ENCODE measurements at places on chromosomes 6 and 20.

DNA sequence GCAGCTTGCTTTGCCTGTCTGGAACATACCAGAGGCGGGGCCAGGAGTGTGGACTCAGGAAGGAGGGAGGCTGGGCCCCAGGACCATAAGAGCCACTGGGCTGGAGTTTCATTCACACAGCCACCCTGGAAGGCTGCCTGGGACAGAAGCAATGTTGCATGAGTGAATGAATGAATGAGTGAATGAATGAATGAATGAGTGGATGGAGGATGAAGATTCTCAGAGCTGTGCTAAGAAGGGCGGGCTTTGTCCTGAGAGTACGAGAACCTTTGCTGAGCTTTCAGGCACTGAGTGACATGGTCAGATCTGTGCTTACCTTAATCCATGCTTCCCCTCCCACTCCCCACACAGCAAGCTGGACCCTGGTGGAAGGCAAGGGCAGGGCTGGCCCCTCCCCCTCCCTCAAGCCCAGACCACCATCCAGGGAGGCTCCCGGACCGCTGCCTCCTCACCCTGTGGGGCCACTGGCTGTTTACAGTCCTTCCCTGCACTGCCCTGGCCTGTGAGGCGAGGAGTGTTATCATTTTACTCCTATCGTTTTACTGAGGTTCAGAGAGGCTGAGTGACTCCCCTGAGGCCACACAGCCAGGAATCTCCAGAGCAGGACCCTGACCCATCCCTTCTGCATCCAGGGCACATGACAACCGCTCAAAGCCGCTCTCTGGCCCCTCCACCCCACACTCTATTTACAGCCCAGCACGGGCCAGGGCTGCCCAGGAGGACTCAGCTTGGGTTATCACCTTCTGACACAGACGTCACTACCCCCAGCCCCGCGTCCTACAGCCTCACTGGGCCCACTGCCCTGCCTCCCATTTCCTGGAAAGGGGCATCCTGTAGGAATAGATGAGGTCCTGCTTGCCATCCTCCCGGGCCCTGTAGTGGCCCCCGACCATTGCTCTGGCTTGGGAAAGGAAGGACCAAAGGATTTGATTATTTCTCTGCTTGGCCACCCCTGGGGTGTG, 269.7 kb downstream of the TAF4 start:
- DNase-seq, result no peak

DNA sequence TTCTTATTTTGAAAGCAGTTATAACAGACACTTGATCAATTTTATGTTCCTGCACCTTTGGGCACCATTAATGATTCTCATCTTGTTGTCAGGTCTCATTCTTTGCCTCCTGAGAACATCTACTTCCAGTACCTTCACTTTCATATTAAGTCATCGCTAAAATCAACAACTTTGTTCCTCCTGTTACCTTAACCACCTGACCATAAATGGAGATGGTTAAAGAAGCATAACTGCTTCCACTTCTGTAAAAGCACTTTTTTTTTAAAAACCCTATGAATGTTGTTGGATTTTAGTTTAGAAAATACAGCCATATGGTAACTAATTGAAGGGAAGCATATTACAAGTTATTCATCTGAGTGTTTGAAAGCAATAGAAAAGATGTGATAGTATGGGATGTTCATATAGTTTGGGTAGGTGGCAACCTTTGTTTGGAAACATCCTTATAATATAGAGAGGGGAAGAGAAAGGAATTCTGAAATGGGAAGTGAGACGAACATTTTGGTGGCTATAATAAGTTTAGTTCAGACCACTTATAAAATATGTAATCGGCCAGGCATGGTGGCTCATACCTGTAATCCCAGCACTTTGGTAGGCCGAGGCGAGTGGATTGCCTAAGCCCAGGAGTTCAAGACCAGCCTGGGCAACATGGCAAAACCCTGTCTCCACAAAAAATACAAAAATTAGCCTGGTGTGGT, 53.9 kb downstream of the AFG1L start:
- DNase-seq, result no peak

GRCh38 chr20:39142407-39143096, 180.4 kb downstream of the DHX35 start:
- no peak for DNase-seq

DNA sequence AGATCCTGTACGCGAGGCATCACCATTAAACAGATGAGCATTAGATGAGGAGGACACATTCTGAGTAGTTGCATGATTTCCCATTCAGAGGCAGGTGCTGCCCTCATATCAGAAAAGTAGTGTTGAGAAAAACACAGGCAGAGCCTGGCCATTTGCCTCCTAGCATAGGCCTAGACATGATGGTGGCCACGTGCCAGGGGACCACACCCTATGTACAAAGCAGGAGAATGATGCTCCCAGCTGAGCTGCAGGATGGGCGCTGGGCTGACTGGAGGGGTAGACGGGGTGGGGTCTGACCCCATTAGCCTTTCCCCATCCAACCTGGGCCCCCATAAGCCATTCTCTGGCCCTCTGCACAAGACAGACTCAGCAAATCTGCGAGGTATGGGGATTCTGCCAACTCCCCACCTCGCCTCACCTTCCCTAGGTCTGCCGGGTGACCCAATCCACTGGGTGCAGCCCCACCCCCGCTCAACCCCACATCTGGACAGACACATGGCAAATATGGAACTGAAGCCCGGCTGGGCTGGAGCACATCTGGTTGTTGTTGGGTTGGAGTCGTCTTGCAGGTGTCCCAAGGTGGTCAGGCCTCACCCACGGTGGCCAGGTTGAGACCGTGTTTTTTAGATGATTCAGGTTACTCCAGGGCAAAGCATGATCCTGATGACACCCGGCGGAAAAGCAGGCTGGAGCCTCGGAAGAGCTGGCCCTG, 13.9 kb downstream of the PI16 start:
- peak; percentile 71 for DNase-seq

DNA sequence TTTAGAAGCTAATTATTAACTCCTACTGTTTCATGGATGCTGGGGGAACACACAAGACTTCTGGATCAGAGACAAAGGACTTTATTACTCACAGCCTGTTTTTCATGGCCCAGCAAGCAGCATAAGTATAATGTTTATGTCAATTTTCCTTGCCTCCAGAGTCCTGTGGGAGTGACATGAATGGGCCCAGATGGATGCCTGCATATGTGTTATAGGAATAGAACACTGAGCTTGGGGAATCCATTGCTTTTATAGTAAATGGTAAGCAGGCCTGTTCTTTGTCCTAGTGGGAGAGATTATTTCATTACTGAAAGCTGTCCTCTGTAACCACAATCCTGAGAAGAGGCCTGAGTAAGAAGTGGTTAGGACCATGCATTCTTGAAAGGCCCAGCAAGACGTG, 25.6 kb downstream of the BLTP3A start:
- no peak for DNase-seq

- no peak for DNase-seq
Observed at GRCh38 chr6:156851454-156851921, 74.3 kb downstream of the ARID1B start.

- DNase-seq, result no peak
Observed at GRCh38 chr6:56820060-56820459, 134.8 kb upstream of the BEND6 start.

DNA sequence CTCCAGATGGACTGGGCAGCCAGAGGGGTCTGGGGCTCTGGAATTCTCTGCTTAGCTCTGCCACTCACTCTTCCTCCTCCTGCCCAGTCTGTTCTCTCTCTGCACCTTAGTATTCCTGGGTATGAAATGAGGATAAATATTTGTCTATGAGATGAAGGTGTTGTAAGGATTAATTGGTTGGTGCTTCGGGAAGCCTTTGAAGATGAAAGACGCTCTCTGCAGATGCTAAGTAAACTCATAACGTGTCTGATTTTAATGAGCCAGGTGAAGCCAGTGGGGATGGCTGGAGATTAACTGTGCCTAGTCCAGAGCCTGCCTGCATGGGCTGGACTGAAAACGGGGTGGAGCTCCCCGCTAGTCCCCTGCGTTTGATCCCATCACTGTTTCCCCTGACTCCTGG, 23.1 kb upstream of the TCP11 start:
- DNase-seq, result no peak

DNA sequence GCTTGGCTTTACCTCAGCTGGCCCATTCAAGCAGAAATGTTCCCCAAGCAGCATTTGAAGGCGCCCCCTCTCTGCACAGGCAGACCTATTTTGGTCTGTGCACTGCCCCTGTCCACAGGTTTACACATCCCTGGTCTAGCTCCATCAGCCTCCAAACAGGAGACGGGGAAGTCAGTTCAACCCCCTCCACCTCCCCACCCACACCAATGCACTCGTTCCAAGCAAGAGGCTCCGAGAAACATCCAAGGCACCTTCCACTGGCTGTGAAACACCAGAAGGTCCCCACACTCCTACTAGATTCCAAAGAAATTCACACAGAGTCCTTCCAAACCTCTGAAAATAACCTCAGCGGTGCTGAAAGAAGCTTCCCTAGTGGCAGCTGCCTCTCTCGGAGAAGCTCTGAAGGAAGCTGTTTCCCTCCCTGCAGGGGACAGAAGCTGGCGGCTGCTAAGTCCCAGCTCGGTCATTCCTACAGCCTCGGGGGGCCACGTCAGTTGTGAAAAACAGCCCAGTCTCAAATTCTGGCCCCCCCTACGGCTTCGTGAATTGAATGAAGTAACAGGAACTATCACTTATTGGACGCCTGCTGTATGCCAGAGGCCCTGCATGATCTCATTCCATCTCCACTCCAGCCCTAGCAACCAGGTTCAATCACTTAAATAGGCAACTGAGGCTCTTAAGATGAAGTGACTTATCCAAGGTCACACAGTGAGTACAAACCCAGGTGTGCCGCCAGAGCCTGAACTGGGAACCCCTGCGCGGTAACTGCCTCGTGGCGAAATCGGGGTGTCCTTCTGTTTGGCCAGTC, 815 bp downstream of the SPATA2 start:
- no peak for DNase-seq

GRCh38 chr6:34235307-34236130, 1.2 kb upstream of the HMGA1 start:
- peak; percentile 33 for DNase-seq

GRCh38 chr20:51139891-51140290, 117.0 kb upstream of the KCNG1 start:
- no peak for DNase-seq

DNA sequence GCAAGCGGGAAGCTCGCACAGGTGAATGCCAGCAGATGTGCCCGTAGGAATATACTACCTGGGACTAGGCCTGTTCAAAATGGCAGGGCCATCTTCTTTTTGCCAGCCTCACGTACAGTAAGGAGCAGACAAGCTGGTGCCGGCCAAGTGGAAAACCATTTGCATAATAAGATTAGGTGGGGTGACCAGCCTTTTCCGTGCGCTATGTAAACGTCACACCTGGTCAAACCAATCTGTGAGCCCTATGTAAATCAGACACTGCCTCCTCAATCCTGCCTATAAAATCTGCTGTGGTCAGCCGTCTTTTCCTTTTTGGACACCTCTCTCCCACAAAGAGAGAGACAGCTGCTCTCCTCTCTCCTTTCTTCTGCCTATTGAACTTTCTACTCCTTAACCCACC, 60.8 kb upstream of the TMEM30A start:
- DNase-seq, result no peak

- no peak for DNase-seq
Observed at GRCh38 chr20:49786196-49786595, 26.4 kb upstream of the SLC9A8 start.

DNA sequence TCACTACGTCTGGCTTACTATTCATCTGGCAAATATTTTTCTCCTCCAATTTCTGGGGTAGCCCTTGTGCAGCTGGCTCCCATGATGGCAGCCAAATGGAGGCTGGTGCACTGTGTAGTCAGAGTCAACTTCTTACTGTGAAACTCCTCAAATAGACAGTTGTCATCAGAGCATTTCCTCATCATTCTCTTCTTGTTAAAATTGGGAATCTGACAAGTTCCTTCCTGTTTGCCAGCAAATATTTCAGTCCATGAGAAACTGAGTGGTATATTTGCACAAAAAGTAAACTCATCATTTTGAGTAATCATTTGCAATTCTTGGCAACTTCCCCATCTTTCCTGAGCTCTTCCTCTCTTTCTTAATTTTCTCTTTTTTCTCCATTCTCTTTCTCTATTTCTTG, 394.9 kb upstream of the RGS17 start:
- DNase-seq, result no peak

DNA sequence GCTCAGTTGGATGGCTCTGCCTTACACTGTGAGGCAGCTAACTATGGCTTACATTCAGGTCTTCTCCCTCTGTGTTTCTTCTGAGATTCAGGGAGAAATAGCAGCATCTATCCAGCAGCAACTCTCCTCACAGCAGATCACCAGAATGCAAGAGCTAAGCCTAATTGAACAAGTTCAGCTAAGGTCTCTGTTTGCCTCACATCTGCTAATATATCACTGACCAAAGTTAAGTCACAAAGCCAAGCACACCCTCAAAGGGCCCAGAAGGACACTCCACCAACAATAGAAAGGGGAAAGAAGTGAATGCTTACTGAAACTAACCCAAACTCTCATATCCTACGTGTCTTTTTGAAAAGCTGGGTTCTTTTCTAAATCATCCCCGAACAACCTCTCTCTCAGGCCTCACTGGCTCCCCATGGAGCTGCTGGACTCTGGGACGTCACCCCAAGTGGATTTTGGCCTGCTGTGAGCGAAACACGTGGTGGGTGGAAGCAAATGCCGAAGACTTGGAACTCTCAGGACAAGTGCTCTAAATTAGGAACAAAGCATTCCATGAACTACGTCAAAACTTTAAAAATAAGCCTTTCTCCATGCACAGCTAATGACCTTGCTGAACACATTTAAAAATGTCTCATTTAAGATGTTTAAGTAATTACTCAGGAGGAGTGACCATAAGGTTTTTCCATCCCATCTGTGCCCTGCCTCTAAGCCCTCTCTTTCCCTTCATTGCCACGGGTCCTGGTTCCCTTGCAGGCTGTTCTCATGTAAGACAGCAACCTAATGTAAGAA, 167.5 kb upstream of the PLCB4 start:
- DNase-seq, result peak; percentile 70

GRCh38 chr6:90484903-90485302, 102.0 kb downstream of the MAP3K7 start:
- DNase-seq, result no peak

DNA sequence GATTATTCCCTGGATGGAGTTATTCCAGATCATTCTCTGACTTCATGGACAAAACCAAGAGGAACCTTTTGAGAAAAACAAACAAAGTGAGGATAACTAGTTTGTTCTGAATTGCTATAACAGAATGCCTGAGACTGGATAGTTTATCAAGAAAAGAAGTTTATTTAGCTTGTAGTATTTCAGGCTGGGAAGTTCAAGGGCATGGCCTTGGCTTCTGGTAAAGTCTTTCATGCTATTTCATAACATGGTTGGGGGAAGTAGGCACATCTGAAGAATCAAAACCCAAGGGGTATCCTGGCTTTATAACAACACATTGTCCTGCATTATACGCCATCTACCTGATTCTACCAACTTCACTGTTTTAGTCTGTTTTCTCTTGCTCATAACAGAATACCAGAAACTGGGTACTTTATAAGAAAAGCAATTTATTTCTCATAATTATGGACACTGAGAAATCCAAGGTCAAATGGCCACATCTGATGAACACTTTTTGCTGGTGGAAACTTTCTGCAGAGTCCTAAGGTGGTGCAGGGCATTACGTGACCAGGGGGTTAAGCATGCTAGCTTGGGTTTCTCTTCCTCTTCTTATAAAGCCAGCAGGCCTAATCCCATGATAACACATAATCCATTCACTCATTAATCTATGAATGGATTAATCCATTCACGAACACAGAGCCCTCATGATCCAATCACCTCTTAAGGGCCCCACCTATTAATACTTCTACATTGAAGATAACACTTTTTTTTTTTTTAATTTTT, 186.1 kb upstream of the PRSS16 start:
- no peak for DNase-seq

GRCh38 chr6:32154514-32155161, 697 bp downstream of the PPT2 start:
- peak; percentile 87 for DNase-seq

- no peak for DNase-seq
Observed at GRCh38 chr20:53750827-53751619, 157.4 kb upstream of the ZNF217 start.

- peak; percentile 89 for DNase-seq
Observed at GRCh38 chr6:27687154-27688013, 214.5 kb upstream of the ZNF184 start.

Data from testis (tissue), 5 donors.